Activated naive CD4-positive, alpha-beta T cell treated with anti-CD3 and anti-CD28 coated beads, Interleukin-2, amount 10 ng/mL, durations not matched to agents 7 days and 5 days (primary cell): ENCODE measurements at places on chromosomes 2 and 18.

- H3K36me3 ChIP-seq = peaks cover 88% of the 10 kb centered on the region
- H3K27me3 ChIP-seq = no peaks in the 10 kb centered on the region
- no peak for DNase-seq
- no peak overlapping the region for H3K27ac ChIP-seq
- no peak overlapping the region for H3K4me3 ChIP-seq
These were observed 62.3 kb downstream of the ITGA6 start for GRCh38 chr2:172489681-172490080.

- H3K4me3 ChIP-seq = no peak overlapping the region
- no peaks in the 10 kb centered on the region for H3K36me3 ChIP-seq
- no peaks in the 10 kb centered on the region for H3K4me1 ChIP-seq
- no peaks in the 10 kb centered on the region for H3K27me3 ChIP-seq
- DNase-seq = no peak
- H3K27ac ChIP-seq = no peak overlapping the region
These were observed 889.3 kb upstream of the CELF4 start for GRCh38 chr18:38454764-38455469.

DNA sequence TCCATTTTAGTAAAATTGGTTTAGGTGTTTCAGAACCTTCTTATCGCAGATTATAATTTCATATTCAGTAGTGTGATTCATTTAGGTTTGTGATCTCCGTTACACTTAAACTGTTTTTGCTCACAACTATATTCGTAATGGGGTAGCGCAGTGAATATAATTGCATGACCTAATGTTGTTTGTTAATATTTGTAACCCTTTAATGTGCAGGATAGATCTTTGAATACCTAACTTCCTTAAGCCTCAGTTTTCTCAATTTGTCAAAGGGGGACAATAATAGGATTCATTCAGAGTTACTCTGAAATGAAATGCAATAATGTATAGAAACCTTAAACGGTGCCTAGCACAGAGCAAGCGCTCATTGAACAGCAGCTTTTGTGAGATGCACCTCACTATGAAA is 558 bp upstream of the ZDBF2 start:
- H3K4me1 ChIP-seq = peaks cover 20% of the 10 kb centered on the region
- no peak for DNase-seq
- peaks cover 60% of the 10 kb centered on the region for H3K27me3 ChIP-seq
- peaks cover 4% of the 10 kb centered on the region for H3K36me3 ChIP-seq
- H3K4me3 ChIP-seq = peak overlapping the region; percentile 80
- H3K27ac ChIP-seq = peak overlapping the region; percentile 87

DNA sequence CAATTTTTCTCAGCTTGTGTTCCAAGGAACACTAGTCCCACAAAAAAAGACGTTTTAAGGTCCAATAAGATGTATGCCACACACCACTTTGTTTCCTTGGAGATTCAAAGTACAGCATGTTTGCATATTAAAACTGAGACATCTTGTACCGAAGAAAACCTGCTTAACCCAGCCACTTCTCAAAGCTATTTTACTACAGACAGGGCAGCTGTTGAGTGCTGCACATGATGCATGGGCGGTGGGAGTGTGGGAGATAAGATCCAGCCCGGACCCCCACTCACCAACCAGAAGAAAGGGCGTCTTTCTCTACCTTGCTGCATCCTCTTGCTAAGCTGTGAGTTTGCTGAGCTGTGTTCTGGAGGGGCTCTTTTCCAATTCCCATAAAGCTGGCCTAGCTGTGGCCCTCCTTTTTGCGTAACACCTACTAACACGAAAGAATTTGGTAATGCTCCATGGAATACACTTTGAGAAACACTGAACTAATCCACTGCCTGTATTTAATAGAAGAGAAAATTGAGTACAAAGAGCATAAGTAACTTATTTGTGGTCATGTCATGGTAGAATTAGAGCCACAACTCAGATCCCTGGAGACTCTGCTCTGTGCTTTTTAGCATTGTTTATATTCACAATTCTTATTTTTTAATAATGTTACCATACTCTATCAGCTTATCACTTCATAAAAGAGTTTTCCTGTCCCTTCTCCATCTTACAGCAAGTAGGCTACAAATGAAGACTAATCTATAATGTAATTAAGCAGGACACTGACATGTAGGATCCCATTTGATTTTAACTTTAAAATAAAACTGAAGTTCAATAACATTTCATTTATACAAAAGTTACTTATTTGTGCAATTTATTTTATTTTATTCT is 90.0 kb downstream of the PLEKHM3 start:
- no peak overlapping the region for H3K27ac ChIP-seq
- DNase-seq = no peak
- H3K27me3 ChIP-seq = no peaks in the 10 kb centered on the region
- H3K4me3 ChIP-seq = no peak overlapping the region
- H3K36me3 ChIP-seq = no peaks in the 10 kb centered on the region

- H3K27me3 ChIP-seq = peaks cover 45% of the 10 kb centered on the region
- no peak overlapping the region for H3K27ac ChIP-seq
- H3K4me1 ChIP-seq = peaks cover 2% of the 10 kb centered on the region
- no peak overlapping the region for H3K4me3 ChIP-seq
- DNase-seq = no peak
These were observed 96.4 kb downstream of the VIT start for GRCh38 chr2:36792951-36793350.

- no peak overlapping the region for H3K27ac ChIP-seq
- no peaks in the 10 kb centered on the region for H3K36me3 ChIP-seq
- peaks cover 24% of the 10 kb centered on the region for H3K27me3 ChIP-seq
- DNase-seq = no peak
These were observed 137.2 kb upstream of the HAAO start for GRCh38 chr2:42929546-42930024.

GRCh38 chr2:241329669-241330615 is 14.2 kb downstream of the SEPTIN2 start:
- no peak overlapping the region for H3K27ac ChIP-seq
- no peak overlapping the region for H3K4me3 ChIP-seq
- H3K27me3 ChIP-seq = no peaks in the 10 kb centered on the region
- no peak for DNase-seq

DNA sequence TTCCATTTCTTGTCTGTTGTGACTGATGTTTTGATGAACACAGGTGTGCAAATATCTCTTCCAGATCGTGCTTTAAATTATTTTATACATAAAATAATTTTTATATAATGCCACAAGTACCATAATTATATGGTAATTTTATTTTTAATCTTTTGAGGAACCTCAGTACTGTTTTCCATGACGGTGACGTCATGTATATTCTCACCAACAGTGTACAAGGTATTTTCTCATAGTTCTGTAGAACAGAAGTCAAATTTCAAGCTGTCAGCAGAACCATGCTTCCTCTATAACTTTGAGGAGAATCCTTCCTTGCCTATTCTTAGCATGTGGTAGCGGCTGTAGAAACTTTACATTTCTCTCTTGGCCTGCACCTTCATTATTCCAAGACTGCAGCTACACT is 349.4 kb upstream of the GYPC start:
- H3K4me3 ChIP-seq = no peak overlapping the region
- no peaks in the 10 kb centered on the region for H3K4me1 ChIP-seq
- H3K27ac ChIP-seq = no peak overlapping the region
- H3K36me3 ChIP-seq = no peaks in the 10 kb centered on the region
- no peaks in the 10 kb centered on the region for H3K27me3 ChIP-seq

DNA sequence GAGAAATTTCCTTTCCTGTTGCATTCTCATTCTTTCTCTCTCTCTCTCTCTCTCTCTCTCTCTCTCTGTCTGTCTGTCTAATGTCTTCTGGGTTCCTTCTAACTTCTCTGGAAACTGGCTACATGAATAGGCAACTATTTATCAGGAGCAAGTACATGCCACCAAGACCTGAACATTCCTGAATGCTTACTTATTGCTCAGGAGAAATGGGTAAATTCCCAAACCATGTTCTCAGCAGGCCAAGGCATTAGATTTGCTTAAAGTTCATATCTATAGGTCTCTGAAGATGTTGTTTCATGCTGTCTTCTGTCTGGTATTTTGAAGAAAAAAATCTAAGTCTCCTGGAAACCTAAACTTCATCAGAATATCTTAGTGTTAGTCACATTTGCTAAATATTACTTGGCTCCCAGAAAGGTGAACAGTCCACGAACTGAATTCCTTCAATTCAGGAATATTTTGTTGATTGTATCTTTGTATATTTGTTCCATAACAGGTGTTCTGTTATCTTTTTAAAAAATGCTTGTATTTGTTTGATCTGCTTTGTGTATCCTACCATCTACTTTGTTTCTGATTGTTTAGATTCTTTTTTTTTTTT is 77.2 kb upstream of the FIGN start:
- no peaks in the 10 kb centered on the region for H3K27me3 ChIP-seq
- no peak for DNase-seq
- H3K4me3 ChIP-seq = no peak overlapping the region
- H3K36me3 ChIP-seq = no peaks in the 10 kb centered on the region
- H3K27ac ChIP-seq = no peak overlapping the region

DNA sequence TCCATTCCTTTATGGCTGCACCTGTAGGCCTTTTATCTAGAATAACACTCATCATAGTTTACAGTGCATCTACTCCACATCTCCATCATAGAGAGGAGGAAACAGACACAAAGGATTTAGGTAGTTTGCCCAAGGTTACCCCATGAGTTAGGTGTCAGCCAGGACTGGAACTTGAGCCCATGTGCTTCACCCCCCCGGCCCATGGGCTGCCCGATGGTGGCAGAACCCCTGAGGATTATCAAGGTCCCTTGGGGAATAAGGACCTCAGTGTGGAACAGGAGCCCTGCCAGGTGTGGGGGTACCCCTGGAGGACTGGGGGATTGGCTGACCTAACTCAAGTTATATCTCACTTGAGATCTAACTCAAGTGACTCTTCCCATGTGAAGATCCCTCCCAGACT is 146.3 kb upstream of the OTX1 start:
- H3K36me3 ChIP-seq = no peaks in the 10 kb centered on the region
- H3K4me1 ChIP-seq = no peaks in the 10 kb centered on the region
- H3K27ac ChIP-seq = no peak overlapping the region
- DNase-seq = no peak

GRCh38 chr2:241936457-241937133 is 67.1 kb downstream of the RTP5 start:
- H3K27me3 ChIP-seq = no peaks in the 10 kb centered on the region
- H3K36me3 ChIP-seq = peaks cover 8% of the 10 kb centered on the region
- peaks cover 12% of the 10 kb centered on the region for H3K4me1 ChIP-seq

- peaks cover 61% of the 10 kb centered on the region for H3K27me3 ChIP-seq
- DNase-seq = no peak
- H3K4me3 ChIP-seq = no peak overlapping the region
- H3K4me1 ChIP-seq = no peaks in the 10 kb centered on the region
- H3K27ac ChIP-seq = no peak overlapping the region
These were observed 36.9 kb upstream of the KLF11 start for GRCh38 chr2:10006236-10007161.

DNA sequence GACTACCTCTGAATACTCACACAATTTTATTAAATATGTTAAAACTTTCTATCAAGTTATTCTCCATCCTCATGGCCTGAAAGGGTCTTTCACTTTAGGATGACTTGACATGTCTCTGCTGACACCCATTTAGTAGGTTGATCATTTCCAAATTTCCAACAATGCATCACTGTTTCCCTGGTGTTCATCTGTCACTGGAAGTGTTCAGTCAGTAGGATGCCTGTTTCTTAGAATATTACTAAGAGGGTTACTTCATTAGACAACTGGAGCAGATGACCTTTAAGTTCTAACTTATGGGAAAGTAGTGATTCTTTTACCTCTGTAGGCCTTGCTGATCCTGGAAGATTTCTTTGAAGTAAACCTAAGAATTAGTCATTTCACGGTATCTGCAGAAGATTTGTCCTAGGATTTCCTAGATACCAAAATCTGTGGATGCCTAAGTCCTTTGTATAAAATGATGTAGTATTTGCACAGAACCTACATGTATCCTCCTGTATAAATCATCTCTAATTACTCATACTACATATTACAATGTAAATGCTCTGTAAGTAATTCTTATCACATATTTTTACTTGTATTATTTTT is 77.7 kb downstream of the MAP3K20 start:
- H3K27me3 ChIP-seq = peaks cover 4% of the 10 kb centered on the region
- H3K36me3 ChIP-seq = peaks cover 2% of the 10 kb centered on the region
- H3K4me1 ChIP-seq = peaks cover 21% of the 10 kb centered on the region
- no peak for DNase-seq
- no peak overlapping the region for H3K4me3 ChIP-seq
- H3K27ac ChIP-seq = no peak overlapping the region

DNA sequence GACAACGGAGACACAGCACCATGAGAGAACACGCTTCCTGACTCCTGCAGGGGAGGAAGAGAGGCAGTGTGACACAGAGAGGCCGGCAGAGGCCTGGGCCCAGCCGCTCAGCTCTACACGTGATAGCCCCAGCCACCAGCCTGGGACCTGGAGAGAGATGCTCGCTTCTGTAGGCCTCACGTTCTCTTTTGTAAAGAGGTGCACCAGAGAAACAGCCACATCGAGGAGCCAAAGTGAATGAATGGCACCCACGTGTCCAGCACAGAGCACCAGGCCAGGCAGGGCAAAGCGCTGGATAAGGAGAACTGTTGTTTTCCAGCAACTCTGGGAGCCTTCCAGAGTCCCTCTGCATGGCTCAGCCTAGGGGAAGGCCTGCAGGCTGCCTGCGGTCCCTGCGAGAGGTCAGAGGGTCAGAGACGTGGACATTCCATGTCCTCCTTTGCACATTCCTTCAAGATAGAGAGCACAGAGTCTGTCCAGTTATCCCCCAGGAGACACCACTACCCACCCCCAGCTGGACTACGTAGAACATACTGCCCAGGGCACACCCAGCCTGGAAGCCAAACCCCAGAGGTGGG is 14.2 kb downstream of the LIMS2 start:
- peaks cover 66% of the 10 kb centered on the region for H3K27me3 ChIP-seq
- no peaks in the 10 kb centered on the region for H3K36me3 ChIP-seq
- DNase-seq = no peak
- H3K27ac ChIP-seq = no peak overlapping the region

DNA sequence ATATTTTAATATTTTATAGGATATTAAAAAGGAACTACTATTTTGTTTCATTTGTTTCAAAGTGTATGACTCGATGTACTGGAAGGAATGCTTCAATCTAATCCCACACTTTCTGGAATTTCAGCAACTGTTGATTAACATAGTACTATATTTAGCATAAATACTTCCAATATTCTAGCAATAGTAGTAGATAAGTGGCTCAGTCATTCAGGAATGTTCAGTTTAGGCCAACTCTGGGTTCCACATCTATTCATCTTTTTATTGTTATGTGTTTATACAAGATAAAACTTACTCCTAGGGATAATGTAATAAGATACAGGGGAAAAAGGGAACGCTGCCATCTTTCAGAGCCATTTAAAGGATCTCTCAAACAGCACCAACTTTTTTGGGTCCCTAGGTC is 22.3 kb upstream of the ORC2 start:
- no peak overlapping the region for H3K4me3 ChIP-seq
- H3K27me3 ChIP-seq = no peaks in the 10 kb centered on the region
- peaks cover 28% of the 10 kb centered on the region for H3K36me3 ChIP-seq
- no peak overlapping the region for H3K27ac ChIP-seq

GRCh38 chr18:10519366-10519765 is 6.5 kb upstream of the NAPG start:
- no peaks in the 10 kb centered on the region for H3K36me3 ChIP-seq
- no peak overlapping the region for H3K27ac ChIP-seq
- peaks cover 42% of the 10 kb centered on the region for H3K27me3 ChIP-seq
- no peak overlapping the region for H3K4me3 ChIP-seq
